ENCODE measurements at places on chromosomes 13 and 19. TPM values are rescaled to one million over a fixed set of nuclear protein-coding genes. Genes with fewer than 3 reads are reported as not detected.

GRCh38 chr13:33496336-33496735, 210.8 kb upstream of the STARD13 start:
- DNase-seq: no peak

DNA sequence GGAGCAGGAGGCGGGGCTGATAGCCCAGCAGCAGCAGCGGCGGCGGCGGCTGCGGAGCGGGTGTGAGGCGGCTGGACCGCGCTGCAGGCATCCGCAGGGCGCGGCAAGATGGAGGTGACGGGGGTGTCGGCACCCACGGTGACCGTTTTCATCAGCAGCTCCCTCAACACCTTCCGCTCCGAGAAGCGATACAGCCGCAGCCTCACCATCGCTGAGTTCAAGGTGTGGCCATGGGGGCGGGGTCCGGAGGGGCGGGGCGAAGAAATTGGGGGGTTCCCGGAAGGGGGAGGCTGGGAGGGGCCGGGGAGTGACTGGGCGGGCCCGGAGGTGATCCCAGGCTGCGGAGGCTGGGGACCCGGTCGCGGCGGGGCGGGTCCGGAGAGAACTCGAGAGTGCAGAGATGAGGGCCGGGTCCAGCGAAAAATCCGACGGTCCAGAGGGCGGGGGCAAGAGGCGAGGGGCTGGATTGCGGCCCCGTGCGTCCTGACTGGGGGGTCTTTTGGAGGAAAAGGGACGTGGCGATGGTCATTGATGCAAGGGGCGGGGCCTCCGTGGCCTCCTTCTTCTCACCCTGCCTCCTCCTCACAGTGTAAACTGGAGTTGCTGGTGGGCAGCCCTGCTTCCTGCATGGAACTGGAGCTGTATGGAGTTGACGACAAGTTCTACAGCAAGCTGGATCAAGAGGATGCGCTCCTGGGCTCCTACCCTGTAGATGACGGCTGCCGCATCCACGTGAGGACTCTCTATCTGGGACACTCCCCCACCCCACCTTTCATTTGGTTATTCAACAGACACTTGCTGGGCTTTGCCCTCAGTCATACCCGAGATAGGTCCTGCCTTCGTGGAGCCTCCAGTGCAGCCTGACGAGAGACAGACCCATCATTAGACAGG, at the start of gene TBCB:
Gene TBCB, plus strand, starts transcription at position 16 of the 891 bp plus-strand sequence. Its CDS starts 93 bp downstream, at position 109.
- DNase-seq: no peak

DNA sequence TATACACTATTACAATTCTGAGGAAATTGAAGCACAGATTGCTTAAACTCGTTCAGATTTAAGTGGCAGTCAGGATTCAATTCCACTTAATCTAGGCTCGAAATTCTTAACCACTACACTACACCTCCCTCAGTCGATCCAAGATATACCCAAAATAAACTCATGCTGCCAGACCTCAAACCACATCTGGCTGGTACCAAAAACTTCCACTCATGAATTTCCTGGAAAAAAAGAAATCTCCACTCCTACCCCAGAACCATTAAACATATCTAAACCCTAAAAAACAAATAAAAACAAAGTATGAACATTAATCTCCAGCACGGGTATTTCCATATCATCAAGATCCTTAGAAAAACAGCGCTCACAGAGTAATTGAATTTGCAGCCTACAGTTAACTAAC, 1.1 kb downstream of the ZFP30 start:
- DNase-seq: no peak

DNA sequence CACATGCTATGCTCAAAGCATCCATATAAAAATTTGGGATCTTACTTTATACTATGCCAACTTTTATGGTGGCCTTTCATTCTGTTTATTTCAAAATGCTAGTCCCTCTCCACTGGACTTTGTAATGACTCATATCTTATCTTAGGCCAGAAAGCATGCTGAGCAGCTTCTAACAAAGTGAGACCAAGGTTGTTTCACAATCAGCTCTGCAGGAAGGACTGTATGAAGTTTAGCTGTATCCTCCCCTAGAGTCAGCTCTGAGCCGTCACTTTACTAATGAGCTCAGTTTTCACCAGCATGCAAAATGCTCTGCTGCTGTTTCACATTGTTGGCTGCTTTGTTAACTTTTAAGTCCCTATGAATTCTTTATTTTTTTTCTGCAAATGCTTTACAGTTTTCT, 1608.8 kb downstream of the OLFM4 start:
- DNase-seq: no peak

The FPR3 gene
- polyA plus RNA-seq: not detected

The CCDC8 gene
- 4.9 TPM for polyA plus RNA-seq

GRCh38 chr13:24038841-24039330, 121.6 kb upstream of the SPATA13 start:
- DNase-seq: no peak

DNA sequence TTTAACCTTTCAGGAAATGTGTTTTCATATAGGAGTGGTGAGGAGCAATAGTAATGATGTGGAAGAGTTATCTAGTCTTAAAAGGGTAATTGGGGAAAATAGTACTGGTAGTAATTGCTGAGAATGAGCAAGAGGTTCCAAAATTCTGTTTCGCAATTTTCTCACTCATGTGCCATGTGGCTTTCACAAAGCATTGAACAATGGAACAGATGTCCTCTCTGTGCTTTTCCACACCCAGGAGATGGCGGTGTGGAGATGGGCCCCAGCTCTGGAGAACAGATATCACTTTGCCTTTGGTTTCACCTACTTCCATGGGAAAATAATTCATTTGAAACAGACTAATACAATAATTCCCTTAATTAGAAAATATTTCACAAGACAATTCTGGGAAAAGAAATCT, 170.0 kb upstream of the SLC10A2 start:
- DNase-seq: no peak

- no peak for DNase-seq
These were observed 98.2 kb downstream of the KLF5 start for GRCh38 chr13:73157031-73157430.

The COX6B2 gene
- polyA plus RNA-seq: 4.9 TPM

The KLK1 gene
- polyA plus RNA-seq: 4.0 TPM

The IGFL4 gene
- 0.05 TPM for polyA plus RNA-seq

- no peak for DNase-seq
These were observed 53.8 kb downstream of the PARP4 start for GRCh38 chr13:24458736-24459135.

The FUT3 gene
- 0.15 TPM for polyA plus RNA-seq

DNA sequence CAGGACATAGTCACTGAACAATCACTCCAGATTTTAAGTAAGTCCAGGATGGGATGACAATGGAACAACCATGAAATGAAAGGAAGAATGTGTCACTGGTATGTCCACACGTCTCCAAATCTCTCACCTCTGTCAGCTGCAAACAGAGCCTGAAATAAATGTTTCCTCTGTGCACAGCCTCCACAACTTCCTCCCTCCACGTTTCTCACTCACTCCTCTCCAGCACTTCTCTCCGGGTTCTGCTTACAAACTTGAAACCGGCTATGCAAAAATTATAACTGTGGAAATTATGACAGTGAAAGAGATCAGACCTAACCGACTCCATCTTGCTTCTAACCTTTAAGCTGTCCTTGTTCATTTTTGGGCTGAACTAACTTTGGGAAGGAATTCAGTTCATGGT, 35.0 kb upstream of the ALOX5AP start:
- no peak for DNase-seq

The MEDAG gene
- polyA plus RNA-seq: 2.4 TPM

DNA sequence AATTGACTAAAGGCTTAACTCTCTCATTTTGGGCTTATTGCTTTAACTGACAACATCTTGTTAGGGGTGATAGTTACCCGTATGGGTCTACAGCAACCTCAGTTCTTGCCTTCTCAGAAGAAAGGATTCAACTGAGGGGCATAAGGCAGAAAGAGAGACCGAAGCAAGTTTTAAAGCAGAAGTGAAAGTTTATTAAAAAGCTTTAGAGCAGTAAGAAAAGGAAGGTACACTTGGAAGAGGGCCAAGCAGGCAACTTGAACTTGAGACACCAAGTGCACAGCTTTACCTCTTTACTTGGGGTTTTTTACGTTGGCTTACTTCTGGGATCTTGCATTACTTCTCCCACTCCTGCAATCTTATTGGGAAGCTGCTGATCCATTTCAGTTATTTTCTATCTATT, 246.9 kb upstream of the PRR20A start:
- no peak for DNase-seq

GRCh38 chr19:4870025-4870700, 2.7 kb upstream of the PLIN3 start:
- DNase-seq: peak; percentile 49

DNA sequence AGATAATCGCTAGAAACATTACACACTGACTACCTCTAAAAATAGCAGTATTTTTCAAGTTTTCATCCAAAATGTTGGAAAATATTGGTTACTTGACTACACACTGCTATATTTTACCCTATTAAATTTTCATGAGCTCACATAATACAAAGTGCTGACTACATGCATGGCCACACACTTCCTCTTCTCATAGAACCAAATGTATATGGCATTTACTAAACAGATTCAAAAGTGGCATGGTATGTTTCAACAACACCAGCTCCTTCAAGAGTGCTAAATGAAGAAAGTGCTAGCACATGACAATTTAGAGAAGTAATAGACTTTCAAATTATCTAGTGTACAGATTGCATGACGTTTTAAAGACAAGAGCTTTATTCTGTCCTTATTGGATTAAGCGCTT, 780.4 kb upstream of the SLITRK6 start:
- no peak for DNase-seq

GRCh38 chr13:50428183-50428877, 413.1 kb downstream of the KCNRG start:
- no peak for DNase-seq

- DNase-seq: no peak
These were observed 120.4 kb downstream of the IER2 start for GRCh38 chr19:13270514-13271105.

All from H1 (cell line).